ENCODE measurements at places on chromosomes 2 and 18.

DNA sequence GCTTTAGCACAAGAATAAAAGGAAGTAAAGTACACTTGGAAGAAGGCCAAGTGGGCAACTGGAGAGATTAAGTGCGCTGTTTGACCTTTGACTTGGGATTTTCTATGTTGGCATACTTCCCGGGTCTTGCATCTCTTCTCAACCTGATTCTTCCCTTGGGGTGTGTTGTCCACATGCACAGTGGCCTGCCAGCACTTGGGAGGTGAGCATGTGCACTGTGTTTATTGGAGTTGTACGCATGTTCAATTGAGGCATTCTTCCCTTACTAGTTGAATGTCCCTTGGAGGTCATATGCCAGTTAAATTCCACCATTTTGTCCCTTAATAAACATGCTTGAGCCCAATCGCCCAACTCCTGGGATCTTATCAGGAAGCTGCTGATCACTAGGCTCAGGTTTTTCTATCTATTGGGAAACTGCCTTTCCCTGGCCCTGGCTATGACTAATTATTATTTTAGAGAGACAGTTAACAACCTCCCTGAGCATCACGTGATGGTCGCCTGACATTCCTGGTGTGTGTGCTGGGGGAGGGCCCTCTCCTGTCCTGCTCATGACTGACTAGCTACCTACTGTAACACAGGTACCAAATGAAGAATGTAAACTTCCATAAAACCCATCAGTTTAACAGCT, 62.5 kb upstream of the RAPGEF4 start:
- DNase-seq, result no peak

DNA sequence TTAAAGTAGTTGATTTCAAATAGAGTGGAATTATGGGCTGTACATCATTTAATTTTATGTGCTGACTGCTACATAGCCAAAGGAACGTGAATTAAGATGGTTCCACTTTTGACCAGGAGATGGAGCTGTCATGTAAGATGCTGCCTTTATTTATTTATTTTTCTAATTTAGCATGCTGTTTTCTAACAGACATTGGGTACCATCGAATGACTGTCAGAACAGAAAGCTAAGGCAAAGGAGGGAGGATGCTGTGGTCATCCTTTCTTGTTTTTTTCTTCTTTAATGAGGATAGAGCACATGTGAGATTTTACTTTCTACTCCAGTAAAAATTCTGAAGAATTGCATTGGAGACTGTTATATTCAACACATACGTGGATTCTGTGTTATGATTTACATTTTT, at the start of gene SCN2A:
TSS of gene SCN2A (plus strand) at position 185 of the 400 bp plus-strand sequence. CDS start 56,410 bp downstream, outside the sequence.
- DNase-seq, result no peak

- no peak for DNase-seq
These were observed 183.7 kb downstream of the LRRTM1 start for GRCh38 chr2:80120866-80121265.

DNA sequence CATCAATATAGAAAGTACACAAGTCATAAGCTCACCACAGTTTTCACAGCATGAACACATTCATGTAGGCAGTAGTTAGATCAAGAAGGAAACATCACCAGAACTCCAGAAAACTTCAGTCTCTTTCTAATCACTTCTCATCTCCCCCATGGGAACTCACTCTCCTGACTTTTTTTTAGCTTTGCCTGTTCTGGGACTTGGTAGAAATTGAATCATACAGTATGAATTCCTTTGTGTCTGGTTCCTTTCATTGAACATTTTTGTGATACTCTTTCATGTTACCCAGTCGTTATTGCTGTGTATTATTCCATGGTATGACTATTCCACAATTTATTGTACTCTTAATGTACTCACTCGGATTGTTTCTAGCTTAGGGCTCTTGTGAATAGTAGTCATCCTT, 160.2 kb downstream of the TAF4B start:
- no peak for DNase-seq

DNA sequence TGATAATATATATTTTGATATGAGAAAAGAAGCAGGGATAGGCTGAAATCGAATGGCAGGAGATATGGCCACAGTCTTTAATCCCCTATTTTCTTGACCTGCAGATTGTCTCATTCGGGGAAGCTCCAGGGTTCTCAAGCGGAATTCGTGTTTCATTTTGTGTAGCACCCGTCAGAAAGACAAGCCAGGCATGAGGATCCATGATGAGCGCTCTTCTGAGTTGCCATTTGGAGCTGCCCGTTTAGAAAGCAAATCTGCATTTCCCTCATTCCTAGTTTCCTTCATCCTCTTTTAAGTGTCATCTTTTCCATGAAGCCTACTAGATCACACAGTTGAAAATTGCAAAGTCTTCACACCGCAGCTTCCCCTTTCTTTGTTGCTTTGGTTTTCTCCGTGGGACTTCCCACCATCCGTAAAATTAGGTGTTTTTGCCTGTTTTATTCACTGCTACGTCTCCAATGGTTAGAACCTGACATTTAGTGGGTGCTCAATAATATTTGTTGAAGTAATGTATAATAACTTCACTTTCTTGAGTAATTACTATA, 16.9 kb downstream of the HNMT start:
- DNase-seq, result no peak

- no peak for DNase-seq
These were observed 24.8 kb downstream of the ESCO1 start for GRCh38 chr18:21575656-21576055.

GRCh38 chr2:6876309-6876708, 1.3 kb upstream of the RSAD2 start:
- no peak for DNase-seq

DNA sequence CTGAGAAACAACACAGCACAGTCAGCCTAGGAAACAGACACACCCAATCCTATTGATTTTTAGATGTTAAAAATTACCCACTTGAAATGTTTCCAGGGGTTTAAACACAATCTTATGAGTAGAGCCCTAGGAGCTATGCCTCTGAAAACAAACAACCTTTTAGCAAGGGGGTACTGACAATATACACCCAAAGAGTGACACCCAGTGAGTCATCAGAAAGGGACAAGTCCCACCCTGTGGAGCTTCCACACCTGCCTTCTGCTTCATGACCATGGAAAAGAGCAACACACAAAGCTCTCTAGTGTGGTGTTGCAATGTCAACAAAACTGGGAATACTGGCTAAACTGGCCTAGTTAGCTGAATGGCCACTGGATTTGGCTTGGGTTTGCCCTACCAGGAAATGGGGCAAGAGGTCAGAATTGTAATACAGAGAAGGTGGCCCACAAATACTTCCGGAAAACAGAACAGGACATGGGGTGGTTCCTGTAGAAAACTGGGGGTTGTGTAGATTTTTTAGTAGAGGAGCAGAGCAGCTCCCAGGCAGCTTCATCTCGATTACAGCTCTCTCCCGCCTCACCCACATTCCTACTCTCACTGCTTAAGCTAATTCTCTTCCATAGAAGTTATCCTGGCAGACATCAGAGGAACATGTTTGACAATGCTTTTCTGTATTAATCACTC, 98.2 kb downstream of the GAREM1 start:
- no peak for DNase-seq

GRCh38 chr2:158928515-158928914, 39.9 kb upstream of the TANC1 start:
- no peak for DNase-seq

- DNase-seq, result no peak
These were observed 46.6 kb downstream of the CDK15 start for GRCh38 chr2:201852878-201853415.

DNA sequence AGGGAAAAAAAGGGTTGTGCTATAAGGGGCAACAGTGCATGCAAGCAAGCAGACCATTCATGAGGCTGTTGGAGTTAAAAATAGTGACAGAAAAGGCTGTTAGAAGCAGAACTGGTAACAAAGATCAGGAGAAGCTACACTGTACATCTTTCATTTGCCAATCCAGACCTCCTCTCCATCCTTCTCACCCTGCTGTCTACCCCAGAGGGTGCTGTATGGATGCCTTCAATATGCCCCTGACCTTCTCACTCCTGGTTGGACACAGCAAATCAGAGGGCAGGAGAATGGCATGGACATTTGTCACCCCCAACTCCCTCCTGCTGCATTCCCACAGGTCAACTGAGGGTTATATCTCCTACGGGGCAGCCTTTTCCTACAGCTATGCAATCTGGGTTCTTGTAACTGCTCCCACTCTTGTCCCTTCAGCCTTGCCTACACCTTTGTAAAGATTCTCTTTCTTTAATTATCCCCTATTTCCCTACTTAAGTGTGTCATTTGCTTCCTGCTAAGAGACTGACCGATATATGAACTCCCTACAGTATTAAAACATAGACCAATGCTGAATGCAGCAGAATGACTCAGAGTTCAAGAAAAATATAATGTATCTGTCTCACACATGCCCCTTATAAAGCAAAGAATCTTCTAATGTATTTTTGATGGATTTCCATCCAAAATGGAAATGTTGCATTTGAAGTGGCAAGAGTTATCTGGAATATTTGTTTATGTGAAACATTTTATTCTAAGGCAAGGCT, 169.2 kb upstream of the NCKAP5 start:
- no peak for DNase-seq

DNA sequence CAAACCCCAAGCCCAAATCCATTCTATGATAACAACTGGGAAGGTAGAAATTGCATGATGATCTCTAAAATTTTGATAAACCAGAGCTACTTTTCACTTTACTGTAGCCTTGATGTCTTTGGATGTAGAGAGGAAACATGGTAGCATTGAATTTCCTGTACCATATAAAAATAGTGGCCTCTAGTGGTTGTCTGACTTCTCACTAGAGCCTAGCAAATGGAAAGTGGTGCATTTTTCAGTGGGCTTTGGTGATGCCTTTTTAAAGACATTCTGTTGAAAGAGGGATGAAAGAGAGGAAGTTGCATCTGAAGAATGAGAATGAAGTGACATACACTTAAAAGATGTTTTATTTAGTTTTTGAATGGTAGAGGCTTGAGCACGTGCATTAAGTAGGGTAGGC, 662.2 kb downstream of the XIRP2 start:
- no peak for DNase-seq

GRCh38 chr18:35974181-35974580, 1.7 kb downstream of the RMP24 start:
- no peak for DNase-seq

GRCh38 chr2:239816576-239817467, 208.3 kb downstream of the NDUFA10 start:
- DNase-seq, result no peak

- no peak for DNase-seq
These were observed 124.9 kb downstream of the CSRNP3 start for GRCh38 chr2:165594231-165594934.

GRCh38 chr2:210730672-210731071, 174.3 kb downstream of the CPS1 start:
- DNase-seq, result no peak

- DNase-seq, result no peak
These were observed 12.4 kb downstream of the LMAN2L start for GRCh38 chr2:96727431-96727830.

DNA sequence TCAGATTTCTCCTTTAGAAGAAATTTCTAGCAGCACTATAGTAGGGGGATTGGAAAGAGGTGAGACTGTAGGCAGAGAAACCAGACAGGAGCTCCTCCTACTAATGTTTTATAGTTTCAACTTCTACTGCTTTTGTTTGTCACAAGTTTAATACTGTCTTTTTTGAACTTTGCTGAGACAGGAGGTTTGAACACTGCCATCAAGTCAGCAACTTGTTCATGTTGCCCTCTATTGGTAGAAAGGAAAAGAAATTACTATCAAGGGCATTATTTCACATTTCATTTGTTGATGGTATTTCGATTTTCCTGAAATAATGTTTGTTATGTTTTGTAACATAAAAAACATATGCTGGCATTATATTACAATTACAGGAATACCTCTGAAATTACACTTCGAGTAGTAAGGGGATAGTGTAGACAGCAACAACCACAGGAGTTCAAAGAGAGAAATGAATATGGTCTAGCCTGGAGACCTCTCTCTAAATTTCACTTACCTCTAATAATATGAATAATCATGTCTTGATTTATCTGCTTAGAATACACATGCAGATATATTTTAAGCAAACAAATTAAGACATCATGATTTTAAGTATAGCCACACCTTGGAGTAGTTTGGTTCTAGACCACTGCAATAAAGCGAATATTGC, 12.4 kb upstream of the CCDC88A start:
- DNase-seq, result peak; percentile 3

DNA sequence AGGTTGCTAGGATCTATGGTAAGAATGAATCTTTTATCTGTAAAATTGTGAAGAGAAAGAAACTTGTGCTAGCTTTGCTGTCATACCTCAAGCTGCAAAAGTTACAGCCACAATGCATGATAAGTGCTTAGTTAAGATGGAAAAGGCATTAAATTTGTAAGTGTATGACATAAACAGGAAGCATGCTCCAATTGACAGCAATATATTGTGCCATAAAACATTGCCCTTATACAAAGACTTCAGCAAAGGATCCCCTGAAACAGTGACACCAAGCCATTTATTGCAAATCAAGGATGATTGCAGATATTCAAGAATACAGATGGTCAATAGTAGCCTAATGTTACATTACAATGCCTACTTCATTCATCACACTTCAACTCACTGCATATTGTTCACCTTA, 283.1 kb downstream of the CPS1 start:
- no peak for DNase-seq

- DNase-seq, result no peak
These were observed 137.6 kb downstream of the CERS6 start for GRCh38 chr2:168593713-168594112.

DNA sequence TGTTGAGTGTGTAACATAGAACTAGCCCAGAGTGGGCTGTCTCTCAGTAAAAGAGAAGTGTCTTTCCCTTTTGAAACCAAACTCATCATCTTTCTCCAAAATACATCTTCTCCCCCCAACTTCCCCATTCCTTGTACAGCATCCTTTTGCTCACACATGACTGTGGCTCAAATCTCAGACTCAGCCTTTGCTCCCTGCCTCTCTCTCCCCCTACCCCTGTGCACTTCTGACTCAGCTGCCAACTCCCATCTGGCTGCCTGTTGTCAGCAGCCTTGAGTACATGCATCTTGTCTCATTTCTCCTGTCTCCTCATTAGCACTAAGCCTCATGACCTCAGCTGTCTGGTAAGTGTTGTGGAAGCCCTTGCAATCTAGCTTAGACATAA, 18.1 kb upstream of the MGAT4A start:
- DNase-seq, result no peak

DNA sequence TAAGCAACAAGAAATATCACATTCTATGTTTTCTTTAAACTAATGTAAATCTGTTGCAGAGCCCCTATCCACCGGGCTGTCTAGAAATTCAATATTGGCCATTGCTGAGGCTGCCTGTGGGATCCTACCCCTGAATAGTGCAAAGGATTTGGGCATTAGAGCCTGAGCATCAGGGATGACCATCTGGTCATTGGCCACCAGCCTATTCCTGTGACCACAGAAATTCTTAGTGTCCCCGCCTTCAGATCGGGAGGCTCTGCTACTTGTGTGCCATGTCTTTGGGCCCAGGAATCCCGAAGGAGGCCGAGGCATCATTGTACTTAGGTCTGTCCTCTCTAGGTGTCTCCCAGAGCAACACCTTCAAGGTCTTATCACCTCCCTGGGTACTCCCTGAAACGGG, 73.8 kb downstream of the HRH4 start:
- DNase-seq, result no peak

GRCh38 chr2:152420363-152420762, 85.4 kb downstream of the FMNL2 start:
- DNase-seq, result no peak

- no peak for DNase-seq
These were observed 97.1 kb downstream of the MGAT5 start for GRCh38 chr2:134351016-134351415.

All from CD4-positive, alpha-beta T cell treated with Interleukin-17A for 4 hours (primary cell).